ENCODE measurements at places on chromosomes 12 and 14. TPM values are rescaled to one million over a fixed set of nuclear protein-coding genes. Genes with fewer than 3 reads are reported as not detected.

HSPB8 gene
- 5.8 TPM for polyA plus RNA-seq

PKP2 gene
- 21.0 TPM for polyA plus RNA-seq

COL2A1 gene
- polyA plus RNA-seq: 60.3 TPM

SLC2A14 gene
- polyA plus RNA-seq: 0.34 TPM

GPX2 gene
- 2.2 TPM for polyA plus RNA-seq

FLVCR2 gene
- polyA plus RNA-seq: 6.7 TPM
